Central memory CD4-positive, alpha-beta T cell (primary cell): ENCODE measurements at places on chromosomes 6 and 20.

- no peak for DNase-seq
Observed at GRCh38 chr6:112780498-112781096, 433.5 kb downstream of the RFPL4B start.

DNA sequence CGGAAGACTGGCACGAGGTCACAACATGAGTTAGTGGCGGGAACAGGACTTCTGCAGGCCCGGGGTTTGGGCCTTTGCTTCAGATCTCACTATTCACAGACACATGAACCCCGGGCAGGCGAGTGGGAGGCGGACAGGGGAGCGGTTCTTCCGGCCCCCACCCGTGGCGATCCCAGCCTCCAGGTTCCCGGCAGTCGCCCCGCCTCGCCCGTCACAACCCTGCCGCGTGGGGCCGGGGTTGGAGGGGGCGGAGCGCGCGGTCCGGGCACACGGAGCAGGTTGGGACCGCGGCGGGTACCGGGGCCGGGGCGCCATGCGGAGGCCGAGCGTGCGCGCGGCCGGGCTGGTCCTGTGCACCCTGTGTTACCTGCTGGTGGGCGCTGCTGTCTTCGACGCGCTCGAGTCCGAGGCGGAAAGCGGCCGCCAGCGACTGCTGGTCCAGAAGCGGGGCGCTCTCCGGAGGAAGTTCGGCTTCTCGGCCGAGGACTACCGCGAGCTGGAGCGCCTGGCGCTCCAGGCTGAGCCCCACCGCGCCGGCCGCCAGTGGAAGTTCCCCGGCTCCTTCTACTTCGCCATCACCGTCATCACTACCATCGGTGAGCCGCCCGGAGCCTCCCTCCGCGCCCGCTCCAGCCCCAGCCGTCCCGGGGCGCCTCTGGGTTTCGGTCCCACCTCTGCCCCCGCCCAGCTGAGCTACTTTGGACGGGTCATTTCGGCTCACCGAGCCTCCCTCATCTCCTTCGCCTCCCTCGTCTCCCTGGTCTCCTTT lies at the start of gene KCNK15:
Gene KCNK15 (plus strand): TSS at position 268 of the 769 bp plus-strand sequence. CDS start 46 bp downstream, at position 314.
- DNase-seq = peak; percentile 20

DNA sequence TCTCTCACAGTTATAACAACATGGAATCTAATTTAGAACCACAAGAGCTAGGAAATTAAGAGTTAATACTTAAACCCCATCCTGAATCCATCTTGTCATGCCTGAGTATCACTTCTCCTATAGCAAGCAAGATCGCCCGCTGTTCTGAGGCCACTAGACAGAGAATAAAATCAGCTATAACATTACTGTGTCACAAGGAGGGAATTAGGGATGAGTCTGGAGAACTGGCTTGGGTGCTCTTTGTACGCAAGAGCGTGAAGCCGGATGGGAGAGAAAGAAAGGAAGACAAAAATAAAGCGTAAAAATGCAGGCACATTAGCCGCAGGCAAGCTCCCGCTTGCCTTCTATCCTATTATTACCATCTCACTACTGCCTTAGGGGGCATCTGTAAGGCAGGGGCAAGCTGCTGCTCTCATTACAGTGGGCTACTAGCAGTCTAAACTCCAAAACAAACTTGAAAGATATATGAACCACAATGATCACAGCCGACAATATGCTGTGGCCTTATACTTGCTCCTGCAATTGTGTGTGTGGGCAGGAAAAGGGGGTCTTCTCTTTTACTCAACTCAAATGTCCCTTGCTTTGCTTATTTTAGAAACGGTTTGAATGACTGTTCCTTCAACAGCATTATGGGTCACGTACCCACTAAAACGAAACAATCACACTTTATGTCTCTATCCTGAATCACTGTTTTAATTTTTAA lies 81.9 kb downstream of the GJA10 start:
- DNase-seq = no peak

GRCh38 chr6:132333639-132334520 lies 67.4 kb downstream of the MOXD1 start:
- no peak for DNase-seq

- DNase-seq = no peak
Observed at GRCh38 chr6:13404228-13404891, 76.0 kb upstream of the TBC1D7 start.
